ENCODE measurements at places on chromosomes 4 and X. TPM values are rescaled to one million over a fixed set of nuclear protein-coding genes. Genes with fewer than 3 reads are reported as not detected.

DNA sequence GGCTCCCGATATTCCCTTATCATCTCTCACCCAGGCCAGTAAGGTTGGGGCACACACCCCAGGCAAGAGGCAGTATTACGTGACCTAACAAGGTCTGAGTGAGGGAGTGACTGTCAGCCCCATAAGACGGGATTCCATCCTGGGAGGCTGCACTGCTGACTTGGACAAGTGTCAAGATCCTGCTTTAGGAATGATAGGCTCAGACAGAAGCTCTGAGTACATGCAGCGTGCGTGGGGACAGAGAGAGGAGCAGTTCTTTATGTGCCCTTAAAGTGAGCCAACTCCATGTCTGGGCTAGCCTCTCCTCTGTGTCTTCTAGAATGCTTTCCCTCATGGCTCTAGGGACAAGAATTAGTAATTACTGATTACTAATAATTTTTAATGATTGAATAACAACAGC lies 142.2 kb upstream of the PRPS2 start:
- no peak for DNase-seq

- no peak for DNase-seq
Measured at GRCh38 chrX:21863241-21863640, 7.5 kb downstream of the YY2 start.

DNA sequence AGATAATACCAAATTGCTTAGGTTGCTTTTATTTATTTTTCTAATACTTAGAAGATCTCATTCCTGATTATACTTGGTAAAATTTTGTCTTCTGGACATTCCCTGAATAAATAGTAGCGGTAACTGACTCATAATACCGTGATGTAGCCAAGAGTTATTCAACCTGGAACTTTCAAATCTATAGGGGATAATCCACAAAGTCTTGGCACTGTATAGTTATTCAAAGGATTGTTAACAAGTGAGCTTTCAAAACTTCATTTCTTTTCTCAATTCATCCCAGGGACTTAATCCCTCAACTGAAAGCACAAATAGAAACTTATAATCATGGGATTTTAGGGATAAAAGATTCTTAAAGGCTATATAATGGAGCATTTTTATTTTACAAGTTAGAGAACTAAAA lies 1383.3 kb downstream of the FAM133A start:
- DNase-seq, result no peak

- DNase-seq, result no peak
Measured at GRCh38 chr4:106304632-106305031, 11.4 kb downstream of the TBCK start.

DNA sequence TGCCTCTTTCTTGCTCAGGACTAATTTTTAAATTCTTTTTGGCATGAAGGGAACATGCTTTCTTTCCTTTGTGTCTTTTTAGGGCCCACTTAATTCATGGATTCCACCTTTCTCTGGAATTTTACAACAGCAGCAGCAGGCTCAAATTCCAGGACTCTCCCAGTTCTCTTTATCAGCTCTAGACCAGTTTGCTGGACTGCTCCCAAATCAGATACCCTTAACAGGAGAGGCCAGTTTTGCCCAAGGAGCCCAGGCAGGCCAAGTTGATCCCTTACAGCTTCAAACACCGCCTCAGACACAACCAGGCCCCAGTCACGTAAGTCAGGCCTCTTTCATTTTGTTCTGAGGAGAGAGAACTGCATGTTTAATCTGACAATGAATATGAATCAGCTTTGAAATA lies 2.3 kb downstream of the ODAM start:
- DNase-seq, result peak; percentile 83

DNA sequence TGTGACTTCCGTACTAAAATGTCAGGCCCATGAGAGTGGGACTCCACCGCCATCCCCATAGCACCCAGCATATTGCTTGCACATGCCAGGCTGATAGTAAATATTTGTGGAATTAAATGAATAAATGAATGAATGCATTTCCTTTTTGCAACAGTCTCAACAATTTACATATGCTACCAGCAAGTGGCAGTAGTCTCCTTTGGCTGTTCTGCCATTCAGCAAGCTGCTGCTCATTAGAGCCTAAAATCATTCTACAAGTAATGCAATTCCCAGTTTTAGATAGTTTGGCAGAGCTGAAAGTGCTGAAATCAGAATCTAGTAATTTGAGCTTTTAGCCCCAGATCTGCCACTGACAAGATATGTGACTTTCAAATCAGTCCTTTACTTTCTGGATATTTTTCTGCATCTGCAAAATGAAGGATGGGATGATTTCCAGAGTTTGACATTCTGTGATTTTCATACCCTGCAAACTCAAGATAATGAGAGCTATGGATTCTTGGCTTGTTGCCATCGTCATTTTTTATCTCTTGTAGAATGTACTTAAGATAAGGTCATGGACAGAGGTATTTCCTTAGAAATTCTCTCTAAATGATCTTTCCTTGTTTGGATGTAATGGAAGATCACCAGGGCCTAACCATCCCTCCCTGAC lies 35.7 kb upstream of the INTS6L start:
- no peak for DNase-seq

DNA sequence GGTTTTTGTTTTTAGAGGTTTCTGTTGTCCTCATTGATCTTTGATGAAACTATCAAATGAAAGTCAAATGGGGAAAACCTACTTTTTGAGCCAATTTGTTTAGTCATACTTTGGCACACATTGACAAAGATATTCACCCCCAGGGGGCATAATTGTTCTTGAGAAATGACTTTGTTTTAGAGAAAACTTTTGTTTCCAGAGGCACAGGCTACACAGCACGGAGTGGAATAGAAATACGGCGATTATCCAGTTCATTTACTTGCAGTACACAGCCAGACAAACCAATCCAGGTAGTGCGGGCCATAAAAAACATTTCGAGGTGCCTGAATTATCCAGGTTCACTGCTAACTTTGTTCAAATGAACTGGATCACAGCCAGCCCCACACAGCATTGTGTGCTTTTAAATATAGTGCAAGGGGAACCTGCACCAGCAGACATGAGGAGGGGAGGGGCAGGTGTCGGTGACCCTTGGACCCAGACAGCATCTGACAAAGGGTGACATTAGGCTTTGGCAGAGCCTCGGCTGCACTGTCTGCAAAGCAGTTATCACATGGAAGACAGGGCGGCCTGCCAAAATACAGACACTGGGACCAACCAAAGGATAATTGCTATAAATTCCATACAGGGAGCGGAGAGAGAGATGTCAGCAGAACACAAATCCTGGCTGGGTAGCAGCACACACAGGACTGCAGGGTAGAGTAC lies 179.6 kb upstream of the NOCT start:
- no peak for DNase-seq

DNA sequence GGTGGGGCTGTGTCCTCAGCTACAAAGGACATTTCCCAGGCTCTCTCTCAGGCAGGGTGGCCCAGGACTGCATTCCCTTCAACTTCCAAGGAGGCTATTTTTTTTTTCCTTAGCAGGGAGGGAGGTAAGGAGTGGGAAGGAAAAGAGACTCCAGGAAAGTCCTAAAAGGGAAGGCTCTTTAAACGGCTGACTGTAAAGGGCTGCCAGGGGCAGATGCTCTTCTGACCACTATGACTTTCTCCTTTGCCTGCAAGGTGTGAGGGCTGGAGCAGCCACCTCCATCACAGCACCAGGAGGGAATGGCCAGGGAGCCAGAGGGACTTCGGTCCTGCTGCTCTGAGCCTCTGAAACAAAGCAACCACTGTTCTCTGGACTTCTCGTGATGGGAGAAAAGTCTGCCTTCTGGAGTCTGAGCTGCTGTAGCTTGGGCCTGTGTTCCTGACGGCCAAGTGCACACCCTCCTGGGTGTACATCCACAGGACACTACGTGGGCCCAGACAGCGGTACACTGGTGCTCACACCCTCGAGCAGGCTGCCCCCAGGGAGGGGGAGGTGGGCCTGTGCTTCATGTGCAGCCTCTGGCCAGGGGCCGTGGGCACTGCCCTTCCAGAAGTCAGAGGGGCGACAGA lies 17.9 kb downstream of the NAT8L start:
- no peak for DNase-seq

DNA sequence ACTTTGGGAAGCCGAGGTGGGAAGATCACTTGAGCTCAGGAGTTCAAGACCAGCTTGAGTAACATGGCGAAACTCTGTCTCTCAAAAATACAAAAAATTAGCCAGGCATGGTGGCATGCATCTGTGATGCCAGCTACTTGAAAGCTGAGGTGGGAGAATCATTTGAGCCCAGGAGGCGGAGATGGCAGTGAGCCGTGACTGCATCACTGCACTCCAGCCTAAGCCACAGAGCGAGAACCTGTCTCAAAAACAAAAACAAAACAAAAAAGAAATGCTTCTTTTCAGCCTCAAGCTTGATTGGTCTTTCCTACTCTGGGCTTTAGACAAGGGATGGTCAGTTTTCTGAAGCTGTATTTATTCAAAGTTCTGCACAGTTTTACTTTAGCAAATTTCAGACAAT lies 15.8 kb upstream of the DHRSX start:
- DNase-seq, result no peak

DNA sequence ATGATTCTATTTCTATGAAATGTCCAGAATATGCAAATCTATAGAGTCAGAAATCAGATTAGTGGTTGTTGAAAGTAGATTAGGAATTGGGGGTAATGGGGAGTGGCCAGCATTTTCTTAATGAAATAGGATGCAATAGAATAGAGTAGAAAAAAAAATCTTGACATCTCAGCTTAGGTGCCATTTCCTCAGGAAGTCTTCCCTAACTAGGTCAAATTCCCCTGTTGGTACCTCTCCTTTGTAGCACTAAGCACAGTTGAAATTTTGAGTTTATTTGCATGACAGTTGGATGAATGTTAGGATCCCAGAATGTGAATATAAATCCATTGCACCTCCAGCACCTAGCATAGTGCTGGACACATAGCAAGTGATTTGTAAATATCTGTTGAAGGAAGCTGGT lies 30.0 kb upstream of the PDK3 start:
- DNase-seq, result no peak

DNA sequence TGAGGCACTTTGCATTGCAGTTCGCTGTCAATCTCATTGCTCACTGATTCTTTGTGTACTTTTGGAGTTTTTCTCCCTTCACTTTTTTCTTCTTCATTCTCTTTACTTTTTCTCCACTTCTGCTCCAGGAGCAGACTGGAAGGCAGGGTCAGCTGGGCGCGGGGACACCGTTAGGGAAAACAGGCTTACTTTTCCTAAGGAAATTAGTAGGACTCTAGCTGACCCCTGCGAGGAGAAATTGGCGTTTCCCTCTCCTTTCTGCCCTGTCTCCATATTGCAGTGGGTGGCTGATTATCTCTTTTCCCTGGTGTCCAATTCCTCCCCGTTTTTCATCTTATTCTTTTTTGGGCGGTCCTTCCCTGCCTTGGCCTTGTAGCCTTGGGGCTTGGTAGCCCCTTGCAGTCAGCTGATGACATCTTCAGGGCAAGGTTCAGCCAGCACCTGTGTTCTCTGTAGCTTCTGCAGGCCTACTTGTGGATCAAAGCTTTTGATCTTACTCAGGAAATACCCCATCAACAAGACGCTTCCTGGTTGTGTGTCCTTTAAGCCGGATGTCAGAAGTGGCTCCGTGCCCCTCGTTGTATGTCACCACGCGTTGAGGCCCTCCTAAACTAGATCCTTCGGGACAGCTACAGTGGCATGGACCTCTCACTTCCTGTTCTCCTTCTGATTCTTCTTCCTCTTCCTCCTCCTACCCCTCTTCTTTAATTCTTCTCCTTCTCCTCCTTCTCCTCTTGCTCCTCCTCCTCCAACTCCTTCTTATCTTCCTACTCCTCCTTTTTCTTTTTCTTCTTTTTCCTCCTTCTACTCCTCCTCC lies 36.1 kb downstream of the NBDY start:
- peak; percentile 38 for DNase-seq

- no peak for DNase-seq
Measured at GRCh38 chrX:31333165-31333831, 261.5 kb upstream of the FTHL17 start.

DNA sequence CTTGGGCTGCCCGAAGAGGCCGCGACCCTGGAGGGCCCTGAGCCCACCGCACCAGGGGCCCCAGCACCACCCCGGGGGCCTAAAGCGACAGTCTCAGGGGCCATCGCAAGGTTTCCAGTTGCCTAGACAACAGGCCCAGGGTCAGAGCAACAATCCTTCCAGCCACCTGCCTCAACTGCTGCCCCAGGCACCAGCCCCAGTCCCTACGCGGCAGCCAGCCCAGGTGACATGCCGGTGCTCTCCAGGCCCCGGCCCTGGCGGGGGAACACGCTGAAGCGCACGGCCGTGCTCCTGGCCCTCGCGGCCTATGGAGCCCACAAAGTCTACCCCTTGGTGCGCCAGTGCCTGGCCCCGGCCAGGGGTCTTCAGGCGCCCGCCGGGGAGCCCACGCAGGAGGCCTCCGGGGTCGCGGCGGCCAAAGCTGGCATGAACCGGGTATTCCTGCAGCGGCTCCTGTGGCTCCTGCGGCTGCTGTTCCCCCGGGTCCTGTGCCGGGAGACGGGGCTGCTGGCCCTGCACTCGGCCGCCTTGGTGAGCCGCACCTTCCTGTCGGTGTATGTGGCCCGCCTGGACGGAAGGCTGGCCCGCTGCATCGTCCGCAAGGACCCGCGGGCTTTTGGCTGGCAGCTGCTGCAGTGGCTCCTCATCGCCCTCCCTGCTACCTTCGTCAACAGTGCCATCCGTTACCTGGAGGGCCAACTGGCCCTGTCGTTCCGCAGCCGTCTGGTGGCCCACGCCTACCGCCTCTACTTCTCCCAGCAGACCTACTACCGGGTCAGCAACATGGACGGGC lies 579 bp downstream of the ABCD1 start:
- no peak for DNase-seq

- DNase-seq, result no peak
Measured at GRCh38 chr4:37662251-37662650, 23.9 kb downstream of the RELL1 start.

GRCh38 chr4:10121568-10122208 lies 5.1 kb upstream of the WDR1 start:
- DNase-seq, result no peak

Gene MAGEA1
- not detected for total RNA-seq

Gene SSX2B
- total RNA-seq, result not detected

Gene CXCL6
- not detected for total RNA-seq

Gene DCHS2
- total RNA-seq, result 9.7 TPM

Gene MAPK10
- 1.4 TPM for total RNA-seq

Gene YY2
- total RNA-seq, result 5.7 TPM

Gene SPANXC
- not detected for total RNA-seq

Gene ARHGEF38
- 2.3 TPM for total RNA-seq

Gene C1QTNF7
- total RNA-seq, result 20.2 TPM

Gene TRMT10A
- total RNA-seq, result 2.8 TPM

Gene HPGD
- total RNA-seq, result 48.4 TPM
